ENCODE measurements at places on chromosomes 1 and 21.
A peak's percentile ranks its signal among the peaks of the same experiment; 100 is the strongest.

DNA sequence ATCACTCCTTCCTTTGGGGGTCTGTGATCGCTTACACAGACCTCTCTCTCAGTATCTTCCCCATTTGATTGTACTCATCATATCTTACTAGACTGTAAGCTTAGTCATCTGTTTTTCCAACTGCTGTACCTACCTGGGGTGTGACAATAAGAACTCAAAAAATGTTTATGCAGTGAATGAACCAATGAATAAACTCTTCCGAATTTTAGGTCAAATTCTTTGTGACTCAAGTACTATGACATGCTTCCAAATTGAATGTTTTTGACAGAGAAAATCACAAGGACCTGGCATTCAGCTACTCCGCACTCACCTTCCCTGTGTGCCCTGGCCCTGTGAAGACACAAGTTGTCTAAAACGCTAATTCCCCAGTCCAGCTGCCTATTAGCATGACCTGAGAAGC lies 42.1 kb downstream of the TMCO4 start:
- no peak for DNase-seq

DNA sequence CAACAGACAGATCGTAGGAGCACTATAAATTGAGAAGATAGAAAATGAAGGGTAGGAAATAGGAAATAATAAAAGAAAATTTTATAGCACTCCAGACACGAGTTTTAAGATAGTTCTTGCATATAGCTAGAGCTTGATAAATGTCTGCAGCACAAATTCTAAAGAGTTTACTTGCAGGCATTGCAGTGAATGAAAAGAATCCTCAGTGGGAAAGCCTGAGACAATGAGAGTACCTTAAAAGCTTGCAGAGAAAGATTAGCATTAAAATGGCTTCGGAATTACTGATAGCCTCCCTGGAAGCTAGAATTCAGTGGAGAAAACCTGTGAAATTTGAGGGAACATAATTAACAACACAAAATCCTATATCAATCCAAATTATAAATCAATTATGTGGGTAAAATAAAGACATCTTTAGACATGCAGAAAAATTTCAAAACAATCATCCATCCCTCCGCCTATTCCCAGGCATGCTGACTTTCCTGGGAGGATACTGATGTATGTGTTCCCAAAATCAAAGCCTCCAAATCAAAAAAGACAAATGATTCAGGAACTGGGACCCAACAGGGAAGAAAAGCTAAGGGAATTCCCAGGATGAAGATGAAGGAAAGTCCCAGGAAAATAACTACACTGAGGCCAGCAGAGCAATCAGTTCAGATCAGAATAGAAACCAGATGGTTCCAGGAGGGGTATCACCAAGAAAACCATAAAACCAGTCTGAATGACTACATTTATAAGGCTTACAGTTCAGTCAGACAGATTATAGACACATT lies 305.9 kb upstream of the USP25 start:
- DNase-seq = no peak

- DNase-seq = no peak
Measured at GRCh38 chr21:45040739-45041138, 33.6 kb upstream of the ADARB1 start.

DNA sequence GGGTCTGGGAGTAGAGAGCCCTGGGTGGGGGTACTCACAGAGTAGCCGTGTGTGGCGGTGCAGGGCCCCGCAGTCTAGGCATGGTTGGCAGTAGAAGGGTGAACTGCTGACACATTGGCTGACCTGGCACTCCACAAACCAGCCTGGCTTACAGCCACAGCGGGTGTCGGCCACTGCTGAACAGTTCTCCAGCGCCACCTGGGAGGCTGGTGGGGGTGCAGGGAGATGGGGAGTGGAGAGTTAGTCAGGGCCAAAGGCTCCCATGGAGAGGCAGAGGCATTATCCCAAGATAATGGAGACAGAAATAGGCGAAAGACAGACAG lies 1.5 kb downstream of the TNFRSF25 start:
- peak; percentile 65 for DNase-seq

- no peak for DNase-seq
Measured at GRCh38 chr1:15067148-15067547, 86.4 kb upstream of the TMEM51 start.

GRCh38 chr1:41465741-41466140 lies 18.7 kb downstream of the EDN2 start:
- no peak for DNase-seq

- DNase-seq = no peak
Measured at GRCh38 chr1:53094533-53094919, 32.5 kb downstream of the PODN start.

- DNase-seq = no peak
Measured at GRCh38 chr1:183404476-183404875, 13.7 kb downstream of the NMNAT2 start.

GRCh38 chr1:169009666-169010065 lies 96.8 kb upstream of the ATP1B1 start:
- DNase-seq = no peak

GRCh38 chr21:38651570-38651969 lies 153.3 kb upstream of the ERG start:
- DNase-seq = no peak

GRCh38 chr1:221343136-221343535 lies 398.8 kb downstream of the DUSP10 start:
- no peak for DNase-seq

- no peak for DNase-seq
Measured at GRCh38 chr1:228792601-228793000, 57.3 kb downstream of the RHOU start.

- no peak for DNase-seq
Measured at GRCh38 chr1:7564137-7564536, 207.0 kb upstream of the VAMP3 start.

DNA sequence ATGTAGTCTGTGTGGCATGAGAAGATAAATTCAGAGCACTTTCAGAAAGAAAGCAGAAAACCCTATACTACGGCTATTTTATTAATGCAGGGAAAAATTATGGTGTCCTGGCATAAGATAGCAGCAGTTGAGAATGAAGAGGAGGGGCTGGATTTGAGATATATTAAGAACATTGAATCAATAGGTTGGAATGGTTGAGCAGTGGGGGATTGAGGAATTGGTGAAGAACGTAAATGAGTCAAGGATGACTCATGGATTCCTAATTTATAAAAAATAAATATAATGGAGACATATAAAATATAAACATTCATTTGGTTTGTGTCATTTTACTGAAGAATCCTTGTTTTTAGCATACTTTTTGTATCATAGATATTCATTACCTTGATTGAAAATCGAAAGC lies 234.3 kb upstream of the ADAMTS5 start:
- no peak for DNase-seq

- DNase-seq = no peak
Measured at GRCh38 chr21:15826147-15826780, 96.5 kb downstream of the USP25 start.

GRCh38 chr1:88777604-88778149 lies 93.6 kb downstream of the PKN2 start:
- no peak for DNase-seq

DNA sequence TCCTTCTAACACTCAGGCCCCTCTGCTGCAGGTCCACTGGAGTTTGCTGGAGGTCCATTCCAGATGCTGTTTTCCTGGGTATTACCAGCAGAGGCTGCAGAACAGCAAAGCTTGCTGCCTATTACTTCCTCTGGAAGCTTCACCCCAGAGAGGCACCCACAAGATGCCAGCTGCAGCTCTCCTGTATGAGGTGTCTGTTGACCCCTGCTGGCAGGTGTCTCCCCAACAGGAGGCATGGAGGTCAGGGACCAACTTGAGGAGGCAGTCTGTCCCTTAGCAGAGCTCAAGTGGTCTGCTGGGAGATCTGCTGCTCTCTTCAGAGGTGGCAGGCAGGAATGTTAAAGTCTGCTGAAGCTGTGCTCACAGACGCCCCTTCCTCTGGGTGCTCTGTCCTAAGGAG lies 204.8 kb downstream of the FCRL5 start:
- no peak for DNase-seq

GRCh38 chr1:183164963-183165362 lies 21.1 kb upstream of the LAMC2 start:
- no peak for DNase-seq

DNA sequence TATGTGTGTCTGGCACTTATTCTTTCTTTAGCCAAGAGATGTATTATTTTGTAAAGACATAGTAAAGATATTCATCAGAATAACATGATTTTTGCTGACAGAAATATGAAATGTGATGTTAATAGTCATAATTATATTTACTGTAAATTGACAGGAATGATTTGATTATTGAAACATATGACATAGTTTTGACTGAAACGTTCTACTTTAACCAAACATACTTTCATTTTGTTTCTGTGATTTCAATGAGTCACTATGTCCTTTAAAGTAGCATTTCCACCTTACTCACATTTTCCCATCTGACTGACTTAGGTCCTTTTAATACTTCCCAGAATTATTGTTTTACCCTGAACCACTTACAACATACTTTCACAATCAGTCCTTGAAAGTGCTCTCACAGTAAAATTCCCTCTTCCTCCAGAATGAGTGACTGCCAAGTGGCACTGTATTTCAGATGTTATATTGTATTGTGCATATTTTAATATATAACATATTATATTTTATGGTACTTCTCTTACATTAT lies 437.9 kb downstream of the NCAM2 start:
- DNase-seq = no peak
